ENCODE measurements at places on chromosomes 4 and X.

- peak; percentile 66 for DNase-seq
These were observed 26.2 kb upstream of the SCRG1 start for GRCh38 chr4:173424899-173425805.

- no peak for DNase-seq
These were observed 7.2 kb downstream of the RPL9 start for GRCh38 chr4:39451423-39452023.

DNA sequence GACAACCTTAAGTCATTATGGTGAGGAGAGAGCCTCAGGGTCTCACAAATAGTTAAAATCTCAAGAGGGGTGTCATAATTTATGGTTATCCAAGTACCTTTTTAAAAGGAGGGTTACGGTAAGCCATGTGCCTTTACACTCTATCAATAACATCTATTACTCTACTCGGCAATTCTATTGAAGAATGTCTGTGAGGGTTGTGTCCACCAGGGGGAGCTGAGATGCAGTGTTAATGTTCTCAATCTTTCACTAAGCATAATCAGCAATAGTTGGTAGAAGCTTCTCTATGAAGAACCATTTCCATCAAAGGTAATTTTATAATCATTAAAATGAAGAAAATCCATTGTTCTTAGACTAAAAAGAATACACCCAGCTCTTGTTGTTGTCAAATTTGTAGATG, 457.4 kb downstream of the CENPC start:
- DNase-seq: peak; percentile 2

- DNase-seq: no peak
These were observed 1.2 kb upstream of the SHOX start for GRCh38 chrX:629230-630006.

- DNase-seq: no peak
These were observed 232.2 kb upstream of the SLIT2 start for GRCh38 chr4:20019310-20020015.

DNA sequence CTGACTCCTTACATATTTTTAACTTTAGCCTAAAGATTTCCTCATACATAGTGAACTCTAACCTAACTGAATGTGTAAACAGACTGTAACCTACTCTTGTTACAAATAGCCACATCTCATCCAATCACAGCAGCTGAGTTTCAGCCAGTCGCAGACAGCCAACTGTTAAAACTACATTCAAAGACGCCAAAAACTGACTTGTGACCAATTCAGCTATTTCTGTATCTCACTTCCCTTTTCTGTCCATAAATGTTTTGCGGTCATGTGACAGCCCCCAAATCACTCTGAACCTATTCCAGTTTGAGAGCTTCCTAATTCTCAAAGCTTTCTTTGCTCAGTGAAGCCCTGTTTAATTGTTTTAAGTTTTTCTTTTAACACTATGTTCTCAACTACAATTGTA, 2731.9 kb downstream of the ARAP2 start:
- no peak for DNase-seq

DNA sequence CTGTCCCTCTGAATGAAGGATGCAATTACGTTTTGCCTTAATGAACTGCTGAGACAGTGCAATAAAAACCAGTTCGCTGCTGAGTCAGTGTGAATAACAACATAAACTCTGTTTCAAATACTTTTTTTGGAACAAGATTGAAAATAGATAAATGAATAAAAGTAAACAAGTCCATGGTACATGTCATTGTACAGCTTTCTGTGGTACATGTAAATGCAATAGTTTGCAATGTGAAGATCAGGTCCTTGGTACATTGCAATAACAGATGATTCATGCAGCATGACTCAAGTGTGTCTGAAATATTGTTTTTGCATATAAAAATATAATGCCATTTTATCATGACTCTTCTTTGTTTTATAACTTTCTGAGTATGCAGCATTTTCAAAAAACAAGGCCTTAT, 193.4 kb upstream of the PACRGL start:
- no peak for DNase-seq

DNA sequence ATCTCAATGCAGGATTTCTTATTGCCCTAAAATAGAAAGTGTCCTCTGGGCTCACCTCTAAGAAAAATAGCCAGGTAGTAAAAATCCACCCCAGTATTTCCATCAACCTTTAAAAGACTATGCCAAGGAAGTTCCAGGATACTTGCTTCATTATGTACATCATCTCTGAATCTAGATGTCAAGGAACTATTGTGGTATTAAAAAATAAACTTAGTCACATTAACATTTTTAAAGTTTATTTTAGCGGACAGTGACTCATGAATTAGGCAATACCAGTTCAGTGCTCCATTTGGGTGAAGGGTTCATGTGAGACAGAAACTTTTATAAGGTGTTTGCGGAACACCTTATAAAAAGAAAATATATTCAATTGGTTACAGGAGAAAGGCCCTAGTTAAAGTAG, 209.2 kb downstream of the ADAM29 start:
- no peak for DNase-seq

DNA sequence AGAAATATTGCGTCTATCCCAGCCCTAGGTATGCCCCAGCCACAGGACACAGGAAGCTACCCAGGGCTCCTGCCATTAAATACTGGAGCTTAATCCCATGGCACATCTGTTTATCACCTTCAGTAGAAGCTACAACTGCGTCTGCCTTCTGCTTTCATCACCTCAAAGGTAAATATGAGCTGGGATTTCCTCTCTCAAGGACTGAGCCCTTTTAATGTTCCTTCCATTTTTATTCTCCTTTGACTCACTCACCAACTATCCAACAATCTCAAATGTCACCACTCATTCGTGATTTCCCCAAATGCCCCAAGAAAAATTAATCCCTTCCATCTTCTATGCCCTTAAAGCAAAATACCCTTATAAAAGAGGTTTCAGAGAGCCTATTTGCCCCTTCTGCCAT, 1.8 kb upstream of the MID1 start:
- no peak for DNase-seq

GRCh38 chr4:8345946-8346814, 76.6 kb downstream of the HTRA3 start:
- DNase-seq: no peak

GRCh38 chr4:25452081-25452480, 75.0 kb downstream of the ANAPC4 start:
- no peak for DNase-seq

GRCh38 chr4:43411226-43411625, 518.7 kb downstream of the GRXCR1 start:
- DNase-seq: no peak

DNA sequence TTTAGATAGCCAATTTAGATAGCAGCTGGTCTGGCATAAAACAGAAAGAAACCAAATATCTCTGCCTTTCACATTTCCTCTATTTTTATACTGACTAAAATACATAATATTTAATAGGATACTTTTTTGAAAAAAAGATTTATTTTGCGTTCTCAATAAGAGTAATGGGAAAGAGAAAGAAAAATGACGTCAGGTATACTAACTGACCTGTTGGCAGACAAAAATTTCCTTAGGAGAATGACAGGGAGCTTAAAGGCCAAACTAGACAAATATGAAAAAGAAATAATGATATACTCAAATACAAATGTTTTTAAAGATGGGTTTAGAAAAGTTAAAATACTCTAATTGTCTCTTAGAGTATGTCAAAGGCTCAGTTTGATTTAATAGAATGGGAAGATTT, 309.4 kb upstream of the ADGRL3 start:
- DNase-seq: no peak

- DNase-seq: peak; percentile 18
These were observed 111.9 kb upstream of the TMEM164 start for GRCh38 chrX:109890910-109891502.

DNA sequence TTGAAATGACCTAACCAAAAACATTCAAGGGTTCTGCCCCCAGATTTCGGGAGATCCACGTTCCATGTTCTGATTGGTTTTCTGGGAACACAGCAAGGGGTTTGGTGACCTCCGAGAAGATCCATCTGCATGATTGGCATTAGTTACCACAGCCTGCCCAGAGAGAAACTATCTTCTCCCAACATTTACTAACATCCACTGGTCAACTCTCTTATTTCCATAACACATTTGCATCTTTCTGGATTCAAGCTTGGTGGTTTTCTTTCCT, 15.6 kb downstream of the SHOX start:
- no peak for DNase-seq

- no peak for DNase-seq
These were observed 39.5 kb downstream of the USP38 start for GRCh38 chr4:143224255-143224654.

- DNase-seq: no peak
These were observed 94.0 kb downstream of the AFAP1 start for GRCh38 chr4:7845493-7846128.

DNA sequence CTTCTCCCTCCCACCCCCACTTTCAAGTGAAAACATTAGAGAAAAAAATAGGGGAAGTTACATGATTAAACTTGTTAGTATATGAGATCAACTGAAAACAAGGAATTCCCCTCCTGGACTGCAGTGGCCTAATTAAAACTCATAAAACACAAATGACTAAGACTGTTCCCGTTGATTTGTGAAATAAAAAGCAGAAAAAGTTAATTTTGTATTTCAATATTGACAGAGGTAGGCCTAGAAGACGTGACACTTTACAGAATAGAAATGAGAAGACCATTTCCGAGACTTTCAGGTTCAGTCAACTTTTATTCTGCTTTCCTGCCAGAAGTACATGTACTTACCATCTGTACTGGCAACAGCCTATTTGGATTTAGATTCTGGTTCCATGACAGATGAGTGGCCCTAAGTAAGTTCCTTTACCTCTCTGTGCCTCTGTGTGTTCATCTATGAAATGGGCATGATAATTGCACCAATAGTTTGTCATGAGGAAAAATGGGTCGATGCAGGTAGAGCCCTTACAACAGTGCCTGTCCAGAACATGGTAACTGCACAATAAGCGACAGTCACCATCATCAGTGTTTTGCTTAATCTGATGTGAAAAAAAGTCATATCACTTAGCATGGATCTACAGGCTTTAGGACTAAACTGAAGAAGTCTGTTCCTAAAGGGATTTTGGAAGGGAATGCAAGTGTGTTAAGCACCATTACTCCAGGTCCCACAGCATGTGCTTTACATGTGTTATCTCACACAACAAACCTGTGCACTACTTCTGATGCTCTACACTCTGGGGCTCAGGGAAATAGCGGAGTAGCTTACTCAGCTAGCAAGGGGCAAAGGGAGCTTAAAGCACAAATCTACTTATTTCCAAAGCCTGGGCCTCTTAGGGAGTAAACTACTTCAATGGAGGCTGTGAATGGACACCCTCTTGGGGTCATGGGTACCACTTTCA, 562.3 kb upstream of the DIPK2B start:
- DNase-seq: no peak

- DNase-seq: no peak
These were observed 166.0 kb downstream of the FRMPD4 start for GRCh38 chrX:12304261-12304660.

DNA sequence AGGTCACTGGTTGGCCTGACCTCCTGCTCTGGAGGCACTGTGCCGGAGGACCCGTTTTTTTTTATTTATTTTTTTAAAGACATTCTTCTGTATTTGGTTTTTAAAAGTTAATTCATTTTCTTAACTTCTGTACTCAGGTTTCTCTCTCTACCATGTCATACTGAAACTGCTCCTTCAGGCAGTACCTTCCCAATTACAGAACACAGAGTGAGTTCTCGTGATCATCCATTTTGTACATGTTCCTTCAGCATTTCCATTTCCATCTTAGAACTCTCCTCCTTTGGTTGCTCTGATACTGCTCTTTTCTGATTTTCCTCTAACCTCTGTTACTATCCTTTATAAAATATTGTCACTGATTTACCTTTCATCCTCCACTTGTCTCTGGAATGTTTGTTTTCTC, 17.9 kb downstream of the UBE2K start:
- no peak for DNase-seq

- DNase-seq: no peak
These were observed 61.2 kb downstream of the CDS1 start for GRCh38 chr4:84644087-84644486.

DNA sequence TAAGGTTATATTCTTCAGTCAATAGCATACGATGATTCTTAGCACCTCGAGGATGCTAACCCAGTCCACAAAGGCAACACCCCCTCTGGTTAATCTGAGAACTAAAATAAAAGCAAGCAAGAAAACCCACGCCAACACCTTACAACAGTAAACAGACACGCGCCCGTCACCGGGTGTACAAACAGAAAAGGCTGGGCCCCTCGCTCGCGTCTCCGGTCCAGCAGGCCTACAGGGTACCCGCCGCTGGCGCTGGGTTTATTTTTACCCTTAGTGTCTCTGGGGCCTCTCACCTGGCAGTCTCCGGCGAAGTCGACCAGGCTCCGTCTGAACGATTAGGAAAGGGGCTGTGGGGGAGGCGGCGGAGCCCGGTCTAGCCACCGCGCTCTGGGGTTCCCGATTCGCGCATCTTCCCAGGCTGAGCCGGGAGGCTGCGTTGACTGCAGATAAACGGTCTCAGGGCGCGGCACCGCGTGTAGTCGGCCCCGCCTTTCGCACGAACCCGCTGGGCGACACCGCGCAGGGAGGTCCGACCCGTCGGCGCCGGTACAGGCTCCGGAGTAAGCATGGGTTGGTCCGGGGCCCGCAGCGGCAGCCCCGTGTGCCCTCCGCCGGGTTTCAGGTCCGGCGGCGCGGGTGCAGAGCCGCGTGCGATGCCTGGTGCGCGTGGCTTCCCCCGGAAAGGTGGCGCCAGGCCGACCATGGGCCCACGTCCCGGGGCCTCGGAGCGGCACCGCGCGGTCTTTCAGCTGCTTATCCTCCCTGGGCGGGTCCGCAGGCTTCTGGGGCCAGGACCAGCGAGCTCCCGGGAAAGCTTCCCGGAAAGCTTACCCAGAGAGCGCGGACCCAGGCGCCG, 441 bp downstream of the SLC9B2 start:
- DNase-seq: peak; percentile 60
